ENCODE measurements at places on chromosomes 13 and 19. TPM values are rescaled to one million over a fixed set of nuclear protein-coding genes. Genes with fewer than 3 reads are reported as not detected.

DNA sequence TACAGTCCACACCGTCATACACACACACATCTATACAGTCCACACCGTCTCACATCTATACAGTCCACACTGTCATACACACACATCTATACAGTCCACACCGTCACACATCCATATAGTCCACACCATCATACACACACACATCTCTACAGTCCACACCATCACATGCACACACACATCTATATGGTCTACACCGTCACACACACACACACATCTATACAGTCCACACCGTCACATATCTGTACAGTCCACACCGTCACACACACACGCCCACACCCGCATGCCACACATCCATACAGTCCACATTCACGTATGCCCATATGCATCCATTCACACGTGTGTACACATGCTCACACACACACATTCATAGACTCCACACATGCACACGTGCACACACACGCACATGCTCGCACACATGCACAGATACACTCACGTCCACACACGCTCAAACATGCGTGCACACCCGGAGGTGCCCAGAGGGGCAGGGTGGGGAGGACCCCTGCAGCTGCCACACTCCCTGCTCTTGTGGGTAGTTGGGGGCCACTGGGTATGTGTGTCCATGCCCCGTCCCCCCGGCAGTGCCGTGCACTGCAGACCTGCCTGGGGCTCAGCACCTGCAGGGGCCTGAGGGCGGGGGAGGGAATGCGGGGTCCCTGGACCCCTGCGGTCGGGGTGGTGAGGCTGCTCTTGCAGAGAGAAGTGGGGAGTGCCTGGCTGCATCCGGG lies 29.2 kb downstream of the PIAS4 start:
- no peak for DNase-seq

GRCh38 chr19:49983645-49984229 lies 22.8 kb upstream of the SIGLEC11 start:
- DNase-seq, result no peak

GRCh38 chr19:49691243-49692146 lies 579 bp downstream of the CPT1C start:
- DNase-seq, result peak; percentile 97

GRCh38 chr13:113618455-113618854 lies 33.9 kb downstream of the TFDP1 start:
- DNase-seq, result no peak

- DNase-seq, result no peak
These were observed 731.0 kb downstream of the SLITRK1 start for GRCh38 chr13:83151308-83151660.

GRCh38 chr13:20270163-20270865 lies 38.2 kb upstream of the GJB6 start:
- no peak for DNase-seq

The PCDH9 gene
- total RNA-seq, result 2.9 TPM

DNA sequence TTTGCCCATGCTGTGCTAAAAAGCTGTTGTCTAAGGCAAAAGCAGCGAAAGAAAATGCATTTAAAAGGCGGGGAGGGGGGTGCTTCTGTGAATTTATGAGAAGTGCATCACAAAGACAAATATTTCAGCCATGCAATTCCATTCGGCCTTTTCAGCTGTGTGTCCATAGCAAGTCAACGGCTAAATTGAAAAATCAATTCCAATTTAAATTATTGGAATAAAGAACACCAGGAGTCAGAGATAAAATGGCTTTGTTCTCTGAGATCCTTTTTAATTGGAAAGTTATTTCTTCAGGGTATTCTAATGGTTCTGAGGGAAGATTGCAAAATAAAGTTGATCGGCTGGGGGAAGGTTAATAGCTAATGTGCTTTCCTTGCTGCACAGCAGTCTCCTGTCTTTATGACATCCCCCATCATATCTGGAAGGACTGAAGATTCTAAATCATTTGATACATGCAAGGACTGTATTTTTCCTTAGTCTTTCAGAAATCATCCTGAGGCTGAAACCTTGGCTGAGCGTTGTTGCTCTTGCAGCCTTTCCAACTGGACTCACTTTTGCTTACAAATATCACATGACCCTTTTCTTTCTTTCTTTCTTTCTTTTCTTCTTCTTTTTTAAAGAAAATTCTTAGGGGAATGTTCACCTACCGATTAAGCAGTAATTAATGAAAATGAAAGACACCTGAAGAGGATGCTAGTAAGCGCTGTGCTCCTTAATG lies 647.1 kb downstream of the DACH1 start:
- DNase-seq, result no peak

DNA sequence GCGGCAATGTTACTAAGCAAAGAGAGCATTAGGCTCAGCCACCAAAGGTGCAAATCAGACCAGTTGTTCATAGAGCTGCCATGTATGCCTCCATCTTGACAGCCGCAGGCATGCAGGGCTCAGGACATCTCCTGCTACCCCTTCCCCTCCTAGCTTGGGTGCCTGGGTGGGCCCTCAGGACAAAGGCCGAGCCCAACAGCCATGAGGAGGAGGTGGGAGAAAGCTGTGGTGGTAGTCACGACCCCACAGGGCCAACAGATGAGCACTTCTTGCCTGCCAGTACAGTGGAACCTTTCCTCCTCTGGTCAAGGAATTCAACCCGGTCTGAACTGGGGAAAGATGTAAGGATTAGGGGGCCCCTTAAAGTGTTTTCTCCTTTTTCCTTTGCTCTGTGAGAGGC lies 386.4 kb upstream of the SLITRK6 start:
- DNase-seq, result no peak

DNA sequence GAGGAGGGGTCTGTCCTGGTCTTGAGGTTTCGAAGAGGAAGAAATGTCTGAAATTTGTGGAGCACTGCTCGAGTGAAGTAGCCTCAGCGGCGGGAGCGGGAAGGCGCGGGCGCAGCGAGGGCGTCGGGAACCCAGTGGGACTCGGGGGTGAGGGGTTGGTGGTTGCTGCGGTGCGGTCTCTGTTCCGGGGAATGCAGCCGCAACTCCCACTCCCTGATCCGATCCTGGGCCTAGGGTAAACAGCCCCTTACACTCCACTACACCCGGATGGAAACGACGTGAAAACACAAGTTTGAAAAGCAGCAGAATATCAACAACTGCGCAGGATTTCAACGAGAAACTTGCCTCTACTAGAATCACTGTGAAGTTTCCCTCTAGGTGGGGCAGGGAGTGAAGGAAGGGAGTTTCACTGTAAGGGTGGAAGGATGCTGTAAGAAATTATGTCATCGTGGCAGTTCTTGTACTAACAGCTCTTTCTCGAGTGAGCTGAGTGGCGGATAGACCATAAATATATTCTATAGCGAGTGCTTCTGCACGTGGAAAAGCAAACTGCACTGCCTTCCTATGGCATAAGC lies 2.0 kb upstream of the KLF12 start:
- peak; percentile 94 for DNase-seq

The SULT2A1 gene
- not detected for total RNA-seq

The NACC1 gene
- 62.5 TPM for total RNA-seq

The PTGER1 gene
- 0.72 TPM for total RNA-seq

DNA sequence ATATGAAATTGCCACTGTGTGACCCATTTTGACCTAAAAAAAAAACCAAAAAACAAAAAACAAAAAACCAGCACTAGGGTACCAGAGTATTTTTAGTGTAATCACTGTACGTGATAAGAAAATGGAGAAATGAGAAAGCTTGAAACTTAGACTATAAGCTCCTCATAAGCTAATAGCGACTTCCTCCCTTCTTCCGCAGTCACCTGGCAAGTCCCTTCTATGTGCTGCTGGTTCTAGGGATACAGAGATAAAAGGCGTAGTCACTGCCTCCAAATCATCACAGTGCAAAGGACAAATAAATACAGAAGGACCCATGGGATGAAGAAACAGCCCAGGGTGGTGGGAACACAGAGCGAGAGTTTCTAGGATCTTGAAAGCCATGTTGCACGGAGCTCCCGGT lies 190.3 kb downstream of the TM9SF2 start:
- DNase-seq, result no peak

The NTF4 gene
- total RNA-seq, result not detected

GRCh38 chr13:91212231-91212630 lies 135.3 kb upstream of the MIR17HG start:
- DNase-seq, result no peak

The KCNN4 gene
- 6.5 TPM for total RNA-seq

DNA sequence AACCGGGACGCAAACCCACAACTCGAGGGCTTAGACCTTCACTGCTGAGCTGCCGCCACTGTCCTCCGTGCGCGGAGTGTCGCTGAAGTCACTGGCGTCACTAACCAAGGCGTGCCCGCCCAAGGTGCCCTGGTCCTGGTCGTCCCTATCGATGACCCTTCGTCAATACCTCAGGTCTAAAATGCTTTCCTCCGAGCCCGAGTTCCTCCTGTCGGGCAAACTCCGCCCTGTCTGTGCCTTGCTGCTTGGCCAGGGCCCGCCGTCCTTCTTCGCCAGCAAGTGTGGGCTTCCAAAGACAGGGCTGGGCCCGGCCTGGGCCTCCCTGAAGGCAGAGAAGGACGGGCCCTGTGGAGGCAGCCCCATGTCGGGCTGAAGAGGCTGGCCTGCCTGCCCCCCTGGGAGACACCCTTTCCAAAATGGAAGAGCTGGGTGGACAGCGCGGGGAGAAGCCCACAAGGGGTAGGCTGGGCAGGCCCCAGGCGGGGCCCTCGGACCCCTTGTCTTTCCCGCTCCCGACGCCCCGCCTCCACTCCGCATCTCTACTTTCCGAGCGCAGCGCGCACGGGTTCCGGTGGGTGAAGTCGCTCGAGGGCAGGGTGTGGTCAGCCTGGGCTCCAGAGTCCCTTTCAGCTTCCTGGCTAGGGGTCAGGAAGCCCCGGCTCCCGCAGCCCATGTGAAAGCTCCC lies 13.4 kb downstream of the RB1 start:
- DNase-seq, result no peak

The SLC25A30 gene
- 11.2 TPM for total RNA-seq

The DMRTC2 gene
- total RNA-seq, result not detected

DNA sequence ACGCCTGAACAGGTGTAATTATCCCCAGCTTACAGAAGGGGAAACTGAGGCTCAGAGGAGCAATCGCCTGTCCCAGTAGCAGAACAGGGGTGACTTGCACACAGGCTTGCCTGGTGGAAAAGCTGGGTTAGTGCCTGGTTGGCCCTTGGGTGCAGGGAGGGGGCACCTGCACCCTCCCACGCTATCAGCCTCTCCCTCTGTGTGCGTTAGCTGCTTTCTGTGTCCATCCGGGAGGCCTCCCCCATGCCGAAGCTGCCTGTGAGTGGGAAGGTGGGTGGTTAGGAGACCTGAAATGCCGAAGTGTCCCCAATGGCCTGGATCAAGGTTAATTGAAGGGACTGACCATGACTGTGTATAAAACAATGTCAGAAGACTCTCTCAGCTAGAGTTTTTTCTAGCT lies 295.0 kb downstream of the ZNF536 start:
- no peak for DNase-seq

DNA sequence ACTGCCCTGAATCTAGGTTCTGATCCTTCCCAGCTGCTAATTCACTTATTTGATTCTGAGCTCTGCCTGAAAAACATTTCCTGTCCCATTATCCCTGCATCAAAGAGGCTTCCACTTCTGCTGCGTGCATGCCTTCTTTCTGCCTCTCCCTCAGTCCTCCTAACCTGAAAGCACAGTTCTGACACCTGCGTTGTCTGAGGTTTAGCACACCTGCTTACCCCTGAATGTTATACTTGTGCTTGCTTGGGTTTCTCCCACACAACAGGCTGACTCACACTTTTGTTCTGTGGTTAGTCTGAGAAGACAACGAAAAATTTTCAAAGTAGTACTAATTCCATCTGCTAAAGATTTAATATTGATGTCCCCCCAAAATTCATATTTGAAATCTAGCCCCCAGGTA lies 3.1 kb upstream of the SOHLH2 start:
- no peak for DNase-seq

DNA sequence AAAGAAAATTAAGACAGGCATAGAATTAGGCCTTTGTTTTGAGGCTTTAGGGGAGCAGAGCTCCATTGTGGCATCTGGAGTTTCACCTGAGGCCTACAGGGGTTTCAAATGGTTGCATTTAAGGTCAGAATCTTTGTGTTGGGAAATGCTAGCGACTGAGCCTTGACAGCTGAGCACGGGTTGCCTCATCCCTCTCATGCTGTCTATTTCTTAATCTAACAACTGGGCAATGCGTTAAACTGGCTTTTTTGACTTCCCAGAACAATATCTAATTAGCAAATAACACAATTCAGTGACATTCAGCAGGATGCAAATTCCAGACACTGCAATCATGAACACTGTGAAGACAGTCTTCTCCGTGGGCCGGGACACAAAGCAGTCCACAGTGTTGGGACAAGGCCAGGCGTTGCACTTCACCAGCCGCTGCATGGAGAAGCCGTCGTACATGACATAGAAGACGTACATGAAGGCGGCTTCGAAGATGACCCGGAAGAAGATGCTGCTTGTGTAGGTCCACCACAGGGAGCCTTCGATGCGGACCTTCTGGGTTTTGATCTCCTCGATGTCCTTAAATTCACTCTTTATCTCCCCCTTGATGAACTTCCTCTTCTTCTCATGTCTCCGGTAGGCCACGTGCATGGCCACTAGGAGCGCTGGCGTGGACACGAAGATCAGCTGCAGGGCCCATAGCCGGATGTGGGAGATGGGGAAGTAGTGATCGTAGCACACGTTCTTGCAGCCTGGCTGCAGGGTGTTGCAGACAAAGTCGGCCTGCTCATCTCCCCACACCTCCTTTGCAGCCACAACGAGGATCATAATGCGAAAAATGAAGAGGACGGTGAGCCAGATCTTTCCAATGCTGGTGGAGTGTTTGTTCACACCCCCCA lies 3.8 kb downstream of the GJB2 start:
- no peak for DNase-seq

- peak; percentile 51 for DNase-seq
These were observed 1.0 kb upstream of the TYROBP start for GRCh38 chr19:35908973-35909683.

The PRKD2 gene
- total RNA-seq, result 9.0 TPM

The ZNF492 gene
- 0.36 TPM for total RNA-seq

The C5AR1 gene
- 0.29 TPM for total RNA-seq

GRCh38 chr13:43732726-43733125 lies 54.0 kb downstream of the ENOX1 start:
- DNase-seq, result no peak

DNA sequence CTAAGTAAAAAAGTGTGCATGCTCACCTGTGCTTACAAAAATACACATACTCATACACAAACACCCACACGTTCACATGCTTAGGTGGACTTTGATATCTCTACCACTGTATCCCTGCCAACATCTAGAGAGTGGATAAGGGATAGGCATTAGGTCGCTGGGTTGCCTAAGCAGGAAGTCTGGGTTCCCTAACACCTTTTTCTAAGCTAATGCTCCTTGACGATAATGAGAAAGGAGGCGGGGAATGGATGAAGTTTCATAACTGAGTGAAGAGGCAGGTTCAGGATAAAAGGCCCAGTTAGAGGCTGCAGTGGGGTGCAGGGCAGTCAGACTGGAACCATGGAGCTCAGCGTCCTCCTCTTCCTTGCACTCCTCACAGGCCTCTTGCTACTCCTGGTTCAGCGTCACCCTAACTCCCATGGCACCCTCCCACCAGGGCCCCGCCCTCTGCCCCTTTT lies 41.9 kb upstream of the CYP2A7 start:
- no peak for DNase-seq

The PINLYP gene
- 0.72 TPM for total RNA-seq

The KCTD4 gene
- total RNA-seq, result under 0.01 TPM

Measured in osteoblast (primary cell).